Dermis blood vessel endothelial cell (primary cell): ENCODE measurements at places on chromosomes 16 and 17. TPM values are rescaled to one million over a fixed set of nuclear protein-coding genes. Genes with fewer than 3 reads are reported as not detected.

GRCh38 chr16:50315346-50315997 lies 49.1 kb downstream of the ADCY7 start:
- no peak for DNase-seq

DNA sequence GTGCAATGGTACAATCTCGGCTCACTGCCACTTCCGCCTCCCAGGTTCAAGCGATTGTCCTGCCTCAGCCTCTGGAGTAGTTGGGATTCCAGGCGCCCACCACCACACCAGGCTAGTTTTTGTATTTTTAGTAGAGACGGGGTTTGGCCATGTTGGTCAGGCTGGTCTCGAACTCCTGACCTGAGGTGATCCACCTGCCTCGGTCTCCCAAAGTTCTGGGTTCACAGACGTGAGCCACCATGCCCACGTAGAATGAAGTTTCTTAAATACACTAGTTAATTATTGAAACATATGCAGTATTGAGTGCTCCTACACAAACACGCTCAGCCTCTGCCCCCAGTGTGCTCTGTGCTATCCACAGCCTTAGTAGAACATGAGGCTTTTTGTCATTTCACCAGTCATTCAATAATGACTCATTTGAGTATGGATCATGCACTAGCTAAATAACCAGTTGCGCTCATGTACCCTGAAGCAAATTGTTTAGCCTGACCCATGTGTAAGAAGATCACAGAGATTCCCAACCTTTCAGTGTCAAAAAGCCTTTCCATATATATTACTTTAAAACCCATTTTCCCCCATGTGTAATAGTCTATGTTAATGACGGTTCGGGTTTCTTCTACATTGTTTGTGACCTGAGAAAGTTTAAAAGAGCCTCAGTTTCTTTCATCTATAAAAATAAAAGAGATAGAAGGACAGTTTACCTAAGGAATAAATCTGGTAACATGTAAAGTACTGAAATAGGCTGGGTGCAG lies 49.7 kb downstream of the TUBD1 start:
- DNase-seq: peak; percentile 94

- no peak for DNase-seq
Measured at GRCh38 chr16:85858984-85859817, 39.8 kb upstream of the IRF8 start.

- DNase-seq: no peak
Measured at GRCh38 chr17:50206604-50207293, 5.3 kb upstream of the COL1A1 start.

- DNase-seq: peak; percentile 27
Measured at GRCh38 chr17:45091778-45092425, 30.8 kb downstream of the NMT1 start.

DNA sequence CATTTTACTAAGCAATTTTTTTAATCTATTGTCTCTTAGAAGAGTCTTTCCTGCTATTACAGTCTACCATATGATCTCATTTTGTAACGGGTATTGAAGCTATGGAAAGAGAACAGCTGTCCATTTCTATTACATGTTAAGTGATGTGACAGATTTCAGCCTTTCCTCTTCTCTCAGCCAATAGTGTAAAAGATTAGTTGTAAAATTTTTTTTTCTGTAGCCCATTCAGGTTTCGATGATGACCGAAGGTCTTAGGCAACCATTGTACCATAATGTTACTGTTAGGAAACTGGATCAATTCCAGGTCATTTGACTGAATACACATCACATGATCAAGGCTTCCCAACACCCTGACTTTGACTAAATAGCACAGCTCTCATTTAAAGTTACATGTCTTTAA lies 147.6 kb upstream of the HLF start:
- DNase-seq: peak; percentile 66

DNA sequence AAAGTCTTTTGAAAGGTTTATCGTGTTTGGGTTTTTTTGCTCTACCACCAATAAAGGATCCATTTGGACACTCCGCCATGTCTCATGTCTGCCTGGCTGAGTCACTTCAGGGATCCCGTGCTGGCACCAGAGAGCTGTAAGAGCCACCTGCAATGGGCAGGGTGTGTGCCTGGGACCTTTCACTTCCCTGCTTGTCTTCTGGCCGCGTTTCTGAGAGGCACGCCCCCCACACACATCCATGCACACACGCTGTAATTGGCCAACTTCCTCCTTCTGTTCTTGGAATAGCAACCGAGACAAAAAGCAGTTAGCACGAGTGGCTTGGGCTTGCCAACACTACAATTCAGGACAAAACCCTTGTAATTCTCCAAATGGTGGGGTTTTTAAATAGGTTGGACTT lies 9.8 kb upstream of the SOST start:
- peak; percentile 66 for DNase-seq

GRCh38 chr17:56679115-56679776 lies 85.7 kb downstream of the NOG start:
- DNase-seq: peak; percentile 70

GRCh38 chr17:17758941-17759563 lies 77.7 kb downstream of the SREBF1 start:
- no peak for DNase-seq

DNA sequence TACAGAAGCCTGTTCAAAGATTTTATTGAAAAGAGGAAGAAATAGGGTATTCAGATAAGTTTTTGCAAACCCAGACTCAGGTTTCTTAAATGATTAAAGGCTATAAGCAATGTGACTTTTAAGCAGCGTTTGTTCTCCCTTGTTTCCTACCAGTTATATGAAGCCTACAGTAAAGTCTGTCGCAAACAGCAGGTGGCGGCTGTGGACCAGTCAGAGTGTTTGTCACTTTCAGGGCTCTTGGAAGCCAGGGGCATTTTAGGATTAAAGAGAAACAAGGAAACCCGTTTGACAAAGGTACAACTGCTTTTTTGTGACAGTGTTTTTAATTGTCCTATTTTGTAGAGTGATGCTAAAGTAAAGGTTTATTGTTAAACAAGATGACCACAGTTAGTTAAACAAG lies 7.7 kb upstream of the RARA start:
- DNase-seq: peak; percentile 53

DNA sequence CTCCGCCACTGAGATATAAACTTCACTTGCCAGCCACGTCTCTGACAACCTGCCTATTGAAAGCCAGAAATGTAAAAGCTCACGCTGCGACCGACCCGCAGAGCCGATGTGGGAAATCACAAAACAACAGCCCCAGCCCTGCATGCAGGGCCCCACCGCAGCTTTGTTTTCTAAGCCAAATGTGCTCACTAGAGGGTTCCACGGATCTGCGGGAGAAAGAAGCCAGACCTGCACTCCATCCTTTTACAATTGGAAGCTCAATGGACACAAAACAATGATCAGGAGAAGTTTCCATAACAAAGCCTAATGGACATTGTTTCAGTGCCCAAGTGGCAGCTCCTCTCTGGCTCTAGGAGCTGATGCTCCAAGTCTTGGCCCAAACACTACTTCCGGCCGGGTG lies 33.1 kb downstream of the WIPI1 start:
- no peak for DNase-seq

- no peak for DNase-seq
Measured at GRCh38 chr17:40022497-40022896, 7.3 kb downstream of the CSF3 start.

GRCh38 chr17:63961355-63962212 lies 11.1 kb downstream of the SCN4A start:
- DNase-seq: peak; percentile 59

The LRRC37A3 gene
- total RNA-seq: 3.9 and 4.1 TPM in 2 replicates

The NPIPA5 gene
- total RNA-seq: 0.98 and 1.0 TPM in 2 replicates

The FN3K gene
- total RNA-seq: 7.0 and 8.5 TPM in 2 replicates

The NTN1 gene
- 0.68 and 0.84 TPM in 2 replicates for total RNA-seq
